Stimulated activated CD4-positive, alpha-beta T cell treated with anti-CD3 and anti-CD28 coated beads, Interleukin-4, amount 100 ng/mL, for 48 hours (primary cell): ENCODE measurements at places on chromosomes 1 and 21.

- DNase-seq: no peak
These were observed 30.6 kb downstream of the POFUT2 start for GRCh38 chr21:45256912-45257672.

DNA sequence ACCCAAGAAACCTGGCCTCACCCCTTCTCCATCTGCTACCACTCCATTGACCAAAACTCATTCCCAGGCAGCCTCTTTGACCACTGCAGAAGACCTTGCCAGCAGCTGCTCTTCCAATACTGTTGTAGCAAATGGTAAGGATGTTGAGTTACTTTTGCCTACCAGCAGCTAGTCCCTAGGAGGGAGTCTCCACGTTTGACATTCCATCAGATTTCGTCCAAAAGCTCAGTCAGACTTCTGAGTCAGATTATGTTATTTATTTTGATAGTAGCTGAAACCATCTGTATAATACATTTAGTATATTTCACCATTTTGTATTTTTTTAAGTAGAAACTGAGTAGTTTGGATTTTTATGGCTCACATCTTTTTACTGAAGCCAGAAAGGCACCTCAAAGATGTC, 51.5 kb upstream of the WNT2B start:
- no peak for DNase-seq

DNA sequence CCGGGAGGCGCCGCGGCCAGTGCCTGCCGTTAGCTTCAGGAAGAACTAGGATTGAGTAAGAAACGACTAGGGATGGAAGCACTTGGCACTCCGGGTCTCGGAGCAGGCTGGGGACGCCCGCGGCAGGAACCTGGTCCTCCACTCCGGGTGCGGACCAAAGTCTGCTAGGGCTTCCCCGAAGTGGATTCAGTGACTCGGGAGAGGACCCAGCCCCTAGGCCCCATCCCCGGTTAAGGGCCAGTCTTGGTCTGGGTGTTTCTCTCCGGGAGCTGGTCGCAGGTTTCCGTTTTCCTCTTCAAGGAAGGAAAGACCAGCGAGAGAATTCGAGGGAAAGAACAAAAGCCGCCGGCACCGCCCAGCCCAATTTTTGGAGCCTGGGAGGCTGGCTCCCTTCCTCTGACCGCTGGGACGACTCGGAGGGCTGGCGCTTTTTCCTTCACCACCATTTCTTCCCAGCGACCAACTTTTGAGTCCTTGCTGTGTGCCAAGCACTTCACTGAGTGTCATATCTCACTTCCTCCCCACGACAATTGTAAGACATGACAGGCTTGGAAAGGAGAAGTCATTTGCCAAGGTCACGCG, 16.8 kb upstream of the STMN1 start:
- DNase-seq: no peak

DNA sequence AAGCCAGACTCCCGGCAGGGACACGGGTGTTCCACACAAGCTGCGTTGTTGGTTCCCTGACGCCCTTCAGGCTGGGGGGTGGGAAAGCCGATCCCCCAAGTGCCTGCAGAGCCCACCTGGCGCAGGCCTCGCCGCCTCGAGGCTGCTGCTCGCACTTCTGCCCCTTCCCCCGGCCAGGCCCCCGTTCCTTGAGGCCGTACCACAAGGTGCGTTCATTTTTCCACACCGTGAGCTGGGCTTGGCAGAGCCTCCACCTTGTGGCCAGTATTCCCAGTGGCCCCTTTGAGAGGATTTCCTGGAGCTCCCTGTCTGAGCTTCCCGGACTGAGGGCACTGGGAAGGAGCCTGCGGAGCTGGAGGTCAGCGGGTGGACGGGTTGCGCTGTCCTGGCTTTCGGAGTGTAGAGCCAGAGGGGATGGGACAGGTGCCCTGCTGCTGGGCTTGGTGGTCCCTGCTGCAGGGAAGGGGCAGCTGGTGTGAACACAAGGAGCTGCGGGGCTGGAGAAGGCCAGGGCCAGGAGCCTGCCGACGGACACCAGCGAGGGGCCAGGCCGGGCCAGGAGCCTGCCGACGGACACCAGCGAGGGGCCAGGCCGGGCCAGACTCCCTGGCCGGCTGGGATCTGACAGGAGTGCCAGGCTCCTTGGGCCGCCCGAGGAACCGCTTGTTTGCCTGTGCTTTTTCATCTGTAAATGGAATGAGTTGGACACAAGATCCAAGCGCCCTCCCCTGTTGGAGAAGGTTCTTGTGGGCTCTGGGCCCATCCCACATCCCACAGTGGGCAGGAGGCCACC, 18.4 kb downstream of the PDXK start:
- DNase-seq: no peak

GRCh38 chr1:11052839-11053757, 6.1 kb upstream of the MASP2 start:
- DNase-seq: no peak

GRCh38 chr1:226634166-226634588, 85.6 kb downstream of the STUM start:
- DNase-seq: peak; percentile 83

- no peak for DNase-seq
These were observed 896.8 kb upstream of the ADGRL4 start for GRCh38 chr1:79903321-79903720.

DNA sequence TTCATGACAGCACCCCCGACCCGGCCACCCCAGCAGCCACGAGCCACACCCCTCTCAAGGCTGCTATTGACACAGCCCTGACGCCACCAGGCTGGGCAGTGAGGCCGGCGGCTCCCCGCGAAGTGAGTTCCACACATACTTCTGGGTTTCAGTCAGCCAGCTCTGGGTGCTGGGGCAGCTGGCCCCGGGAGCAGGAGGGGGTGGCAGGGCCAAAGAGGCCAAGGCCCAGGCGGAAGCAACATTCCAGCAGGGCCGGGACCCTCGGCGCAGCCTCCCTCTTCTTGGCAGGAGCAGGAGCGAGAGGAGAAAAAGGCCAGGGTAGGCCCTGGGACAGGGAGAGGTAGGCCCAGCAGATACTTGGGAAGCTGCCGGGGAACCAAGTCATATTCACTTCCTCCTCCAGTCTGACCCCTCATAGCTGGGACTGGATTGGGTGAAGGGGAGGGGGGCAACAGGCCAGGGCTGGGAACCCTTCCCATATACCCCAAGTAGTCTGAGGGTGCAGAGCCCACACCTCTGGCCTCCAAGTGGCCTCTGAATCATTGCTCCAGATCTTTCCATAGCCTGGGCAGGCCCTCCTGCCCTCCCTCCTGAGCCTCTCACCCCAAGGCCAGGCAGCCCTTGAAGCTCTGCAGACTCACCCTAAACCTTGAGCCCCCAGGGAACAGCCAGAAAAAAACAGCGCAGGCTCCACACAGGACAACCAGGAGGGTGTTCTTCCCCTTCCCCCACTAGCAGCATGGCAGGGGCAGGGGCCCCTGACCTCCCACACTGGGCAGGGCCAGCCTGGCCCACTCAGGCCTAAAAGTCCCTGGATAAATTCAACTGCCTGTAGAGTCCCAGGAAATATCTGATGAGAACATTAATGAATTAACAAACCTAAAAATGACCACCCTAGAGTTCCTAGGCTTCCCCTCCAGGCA, 5.7 kb downstream of the HSPG2 start:
- no peak for DNase-seq

GRCh38 chr1:163440090-163440489, 118.3 kb downstream of the NUF2 start:
- no peak for DNase-seq

- DNase-seq: no peak
These were observed 22.5 kb downstream of the PCSK9 start for GRCh38 chr1:55061706-55062321.

DNA sequence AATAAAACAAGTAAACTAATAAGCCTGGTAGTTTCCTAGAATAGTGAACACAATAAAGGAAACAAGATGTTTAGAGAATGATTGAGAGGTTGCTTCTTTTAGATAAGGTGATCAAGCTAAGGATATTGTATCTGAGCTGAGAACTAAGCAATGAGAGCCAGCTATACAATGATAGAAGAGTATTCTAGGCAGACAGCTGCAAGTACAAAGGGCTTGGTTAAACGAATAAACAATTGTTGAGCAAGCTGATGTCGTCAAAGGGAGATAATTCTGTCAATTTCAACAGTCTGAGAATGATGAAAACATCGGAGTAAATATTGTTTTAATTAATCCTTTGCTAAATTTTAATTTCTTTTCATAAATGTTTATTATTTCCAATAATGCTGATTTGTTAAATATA, 5.5 kb upstream of the FH start:
- no peak for DNase-seq

GRCh38 chr21:15141261-15141970, 76.6 kb upstream of the NRIP1 start:
- DNase-seq: no peak
